ENCODE measurements at places on chromosomes 11 and 22. TPM values are rescaled to one million over a fixed set of nuclear protein-coding genes. Genes with fewer than 3 reads are reported as not detected.

CARD18 gene
- not detected for total RNA-seq

DNA sequence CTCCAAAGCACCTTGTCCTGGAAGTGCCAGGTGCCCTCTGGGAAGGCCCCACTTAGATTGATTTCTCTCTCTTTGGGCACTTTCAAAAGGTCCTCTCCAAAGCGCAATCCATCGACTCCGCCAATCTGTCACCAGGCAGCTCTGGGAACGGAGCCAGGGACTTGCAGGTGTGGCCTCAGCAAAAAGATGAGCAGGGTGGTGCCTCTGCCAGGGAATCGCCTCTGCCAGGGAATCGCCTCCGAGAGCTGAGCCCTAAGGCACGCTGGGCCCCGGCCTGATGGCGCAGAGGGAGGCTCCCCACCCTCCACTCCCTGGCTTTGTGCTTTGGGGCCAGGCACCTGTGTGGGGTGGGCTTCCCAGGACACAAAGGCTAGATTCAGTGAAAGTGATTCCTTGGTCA lies 1391.3 kb downstream of the TBC1D22A start:
- no peak for DNase-seq

DNA sequence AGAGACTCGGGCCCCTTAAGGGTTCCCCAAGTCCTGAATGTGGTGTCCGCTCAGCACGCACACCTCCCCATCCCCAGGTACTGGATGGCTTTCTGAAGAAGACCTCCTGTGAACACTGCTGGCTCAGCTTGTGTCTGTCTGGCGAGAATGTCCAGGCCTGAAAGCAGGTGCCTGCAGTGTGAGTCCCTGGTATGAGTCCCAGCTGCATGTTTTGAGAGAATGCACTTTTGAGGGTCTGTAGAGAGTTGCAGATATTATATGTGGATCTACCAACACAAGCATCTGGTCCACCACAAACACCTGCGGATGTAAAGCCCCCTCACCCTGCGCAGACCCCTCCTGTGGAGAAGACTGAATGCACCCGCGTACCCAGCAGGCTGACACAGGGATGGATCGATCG lies 1308.9 kb downstream of the TBC1D22A start:
- no peak for DNase-seq

DNA sequence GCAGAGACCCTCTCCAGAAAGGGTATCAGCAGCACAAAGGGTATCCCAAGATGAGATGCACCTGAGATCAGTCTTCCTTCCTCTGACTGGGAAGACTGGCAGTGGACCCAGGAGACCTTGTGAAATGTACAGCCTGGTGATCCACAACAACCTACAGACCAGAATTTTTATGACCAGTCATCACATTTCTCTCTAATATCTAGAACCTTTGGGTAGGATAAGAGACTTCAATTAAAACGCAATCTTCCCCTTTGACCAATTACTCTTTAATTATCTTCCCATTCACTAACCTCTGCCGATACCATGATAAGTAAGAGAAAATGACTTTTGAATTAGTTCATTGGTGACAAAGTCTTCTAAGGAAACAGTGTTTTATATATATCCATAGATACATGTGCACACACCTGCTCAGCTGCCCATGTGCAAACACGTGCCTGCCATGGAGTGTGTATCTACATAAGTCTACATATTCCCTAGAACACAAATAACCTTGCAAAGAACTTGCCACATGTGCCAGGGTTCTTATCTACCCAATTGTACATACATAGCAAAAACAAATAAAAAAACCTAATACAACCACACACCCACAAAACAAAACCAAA lies 44.2 kb upstream of the SLC5A1 start:
- DNase-seq, result no peak

MS4A15 gene
- total RNA-seq, result not detected

- DNase-seq, result no peak
Measured at GRCh38 chr22:41365425-41365824, 16.3 kb upstream of the TEF start.

OOSP1 gene
- total RNA-seq, result not detected

DNA sequence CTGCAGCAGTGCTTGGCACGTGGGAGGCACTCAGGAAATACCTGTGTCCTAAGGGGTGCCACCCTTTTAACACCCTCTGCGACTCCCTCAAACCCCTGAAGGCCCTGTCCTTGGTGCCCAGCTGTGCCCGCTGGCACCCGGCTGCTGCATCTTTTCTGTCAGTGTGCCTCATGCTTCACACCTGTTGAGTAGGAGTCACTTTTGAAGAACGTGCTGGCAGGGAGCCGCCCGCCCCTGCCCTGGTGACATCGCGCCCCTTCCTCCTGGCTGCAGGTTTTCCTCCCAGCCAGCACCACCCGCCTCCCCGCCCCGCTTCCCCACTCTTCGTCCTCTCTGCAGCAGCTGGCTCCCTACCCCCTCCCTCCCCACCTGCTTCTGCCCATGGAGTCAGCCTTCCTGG lies 17.8 kb downstream of the FRMD8 start:
- no peak for DNase-seq

APOBEC3G gene
- total RNA-seq, result 6.8 TPM

APBB1 gene
- 65.5 TPM for total RNA-seq

HEPN1 gene
- total RNA-seq, result not detected

- DNase-seq, result no peak
Measured at GRCh38 chr11:66835768-66836405, 7.4 kb upstream of the RCE1 start.

DNA sequence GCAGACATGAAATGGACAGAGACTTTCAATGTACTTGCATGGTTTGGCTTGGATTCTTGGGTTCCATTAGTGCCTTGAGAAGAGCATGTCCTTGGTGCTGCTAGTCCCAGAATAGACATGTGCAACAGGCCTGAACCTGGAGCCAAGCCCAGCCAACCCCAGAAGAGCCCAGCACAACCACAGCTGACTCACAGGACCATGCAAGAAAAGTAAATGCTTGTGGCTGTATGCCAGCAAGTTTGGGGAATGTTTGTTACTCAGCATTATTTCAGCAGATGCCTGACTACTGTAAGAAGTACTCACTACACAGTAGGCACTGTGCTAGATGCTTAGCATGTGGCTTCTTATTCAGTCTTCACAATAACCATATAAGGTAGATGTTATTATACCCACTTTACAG lies 39.2 kb upstream of the HMGXB4 start:
- DNase-seq, result no peak

DNA sequence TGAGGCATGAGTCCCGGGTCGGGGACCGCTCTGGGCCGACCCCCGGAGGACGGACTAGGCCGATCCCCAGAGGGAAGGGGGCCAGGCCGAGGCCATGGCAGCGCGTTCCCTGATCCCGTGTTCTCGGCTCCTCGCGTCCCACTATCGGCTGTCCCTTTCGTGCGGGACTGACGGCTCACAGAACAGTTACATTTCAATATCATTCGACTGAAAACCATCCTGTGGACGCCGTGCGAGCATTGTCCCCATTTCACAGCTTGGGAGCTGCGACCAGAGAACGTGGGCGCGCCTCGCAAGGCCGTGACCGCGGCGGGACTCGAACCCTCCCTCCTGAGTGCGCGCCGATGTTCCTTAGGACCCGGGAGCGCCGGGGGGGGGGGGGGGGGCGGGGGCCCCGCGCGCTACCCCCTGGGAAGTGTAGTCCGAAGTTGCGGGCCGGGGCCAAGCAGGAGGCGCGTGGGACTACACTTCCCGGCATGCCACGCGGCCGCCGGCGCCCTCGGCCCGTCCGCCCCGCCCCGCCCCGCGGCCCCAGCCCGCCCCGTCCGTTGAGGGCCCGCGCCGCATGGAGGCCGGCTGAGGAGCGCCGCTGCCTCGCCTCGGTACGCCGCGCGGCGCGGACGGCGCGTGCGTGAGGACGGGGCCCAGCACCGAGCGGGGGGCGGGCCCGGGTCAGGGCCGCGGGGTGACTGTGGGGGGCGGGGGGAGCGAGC lies at the start of gene TRABD:
Gene TRABD (plus strand): TSS at position 539 of the 713 bp plus-strand sequence. CDS start 7,148 bp downstream, outside the sequence.
- DNase-seq, result peak; percentile 91

DNA sequence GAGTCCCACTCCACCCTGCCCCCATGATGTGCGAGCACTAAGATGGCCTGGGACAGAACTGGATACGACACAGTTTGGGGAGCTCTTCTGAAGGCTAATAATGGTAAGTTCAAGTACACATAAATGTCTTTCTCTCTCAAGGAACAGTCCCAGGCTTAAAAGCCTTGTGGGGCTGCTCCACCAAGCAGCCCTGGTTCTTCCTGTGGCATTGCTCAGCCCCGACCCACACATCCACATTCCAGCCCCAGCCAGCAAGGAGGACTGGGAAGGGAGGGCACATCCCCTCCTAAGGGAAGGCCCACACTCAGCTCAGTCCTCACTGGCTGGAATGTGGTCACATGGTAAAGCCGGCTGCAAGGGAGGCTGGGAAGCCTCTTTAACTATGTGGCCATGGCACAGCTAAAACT lies 13.3 kb upstream of the MB start:
- no peak for DNase-seq

DNA sequence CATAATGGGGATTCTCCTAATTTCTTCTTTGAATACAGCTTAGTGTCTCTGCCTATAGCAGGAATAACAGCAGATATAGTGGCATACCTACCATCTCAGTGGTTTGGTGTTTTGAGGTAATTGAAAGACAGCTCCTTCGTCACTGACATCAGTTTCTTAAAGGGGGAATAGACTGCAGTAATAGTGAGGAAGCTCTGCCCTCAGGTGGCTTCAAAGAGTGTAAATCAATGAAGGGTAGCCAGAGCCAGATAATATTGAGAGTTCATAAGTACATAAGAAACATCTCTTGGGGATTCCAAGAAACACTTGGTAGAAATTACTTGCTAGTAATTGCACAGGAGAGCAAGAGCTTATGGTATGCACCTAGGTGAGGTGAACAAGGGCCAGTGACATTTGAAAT lies 4.4 kb downstream of the OR6M1 start:
- no peak for DNase-seq

DNA sequence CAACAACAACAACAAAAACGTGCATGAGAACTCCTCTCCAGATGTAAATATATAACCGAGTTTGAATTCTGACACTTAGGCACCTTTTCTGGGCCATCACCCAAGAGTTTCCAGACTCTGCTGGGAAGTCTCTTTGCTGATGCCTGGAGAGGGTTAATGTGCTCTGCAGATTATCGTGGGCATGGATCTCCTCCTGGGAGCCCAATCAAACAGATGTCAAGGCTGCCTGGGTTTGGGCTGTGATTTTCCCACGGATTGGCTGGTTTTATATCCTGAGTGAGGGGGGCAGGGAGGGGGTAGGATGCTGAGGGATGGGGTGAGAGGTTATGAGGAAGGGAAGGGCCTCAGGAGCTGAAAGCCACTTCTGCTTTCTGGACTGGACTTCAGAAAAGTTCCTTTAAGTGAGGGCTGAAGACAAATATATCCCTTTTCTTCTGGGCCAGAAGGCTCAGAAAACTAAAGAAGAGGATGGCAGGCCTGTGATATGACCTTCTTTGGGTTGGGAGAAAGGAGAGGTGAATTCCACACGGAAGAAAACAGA lies 4.2 kb downstream of the ELF5 start:
- no peak for DNase-seq

DNA sequence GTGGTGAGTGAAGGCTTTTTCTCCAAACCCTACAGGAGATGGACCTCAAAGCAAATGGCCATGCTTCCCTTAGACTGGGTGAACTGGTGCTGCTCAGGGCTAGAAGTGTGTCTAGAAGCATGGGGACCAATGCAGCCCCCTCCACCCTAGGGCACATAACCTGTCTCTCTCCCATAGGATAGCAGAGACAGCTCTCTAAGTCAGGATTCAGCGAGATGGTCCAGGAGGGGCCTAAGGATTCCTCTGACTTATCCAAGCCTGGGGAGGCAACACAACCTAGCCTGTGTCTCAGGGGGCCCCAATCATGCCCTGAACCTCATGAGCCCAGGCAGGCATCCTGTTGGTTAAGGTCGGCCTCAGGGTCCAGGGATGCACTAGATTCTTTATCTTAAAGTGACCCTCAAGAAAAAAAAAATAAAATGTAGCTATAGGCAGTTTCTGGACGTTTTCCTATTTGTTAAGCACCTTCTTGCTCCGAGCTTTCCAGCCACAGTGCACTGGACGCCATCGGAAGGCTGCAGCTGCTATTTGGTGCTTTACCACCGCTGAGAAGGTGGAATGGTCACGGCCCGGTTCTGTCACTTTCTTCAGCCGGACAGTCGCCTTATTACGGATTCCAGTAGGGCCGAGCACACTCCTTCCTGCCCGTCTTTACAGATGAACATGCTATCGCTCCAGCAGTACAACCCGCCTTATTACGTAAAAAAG lies 5.0 kb upstream of the CCND1 start:
- no peak for DNase-seq

GSTT2B gene
- total RNA-seq, result 7.9 TPM

APOBEC3B gene
- total RNA-seq, result 1.5 TPM

- peak; percentile 93 for DNase-seq
Measured at GRCh38 chr11:43311791-43312607, at the start of gene API5. API5 (plus strand) TSS chr11:43311996; CDS start chr11:43312128, 132 bp downstream.

- DNase-seq, result no peak
Measured at GRCh38 chr11:26556582-26556981, 15.5 kb downstream of the MUC15 start.

DNA sequence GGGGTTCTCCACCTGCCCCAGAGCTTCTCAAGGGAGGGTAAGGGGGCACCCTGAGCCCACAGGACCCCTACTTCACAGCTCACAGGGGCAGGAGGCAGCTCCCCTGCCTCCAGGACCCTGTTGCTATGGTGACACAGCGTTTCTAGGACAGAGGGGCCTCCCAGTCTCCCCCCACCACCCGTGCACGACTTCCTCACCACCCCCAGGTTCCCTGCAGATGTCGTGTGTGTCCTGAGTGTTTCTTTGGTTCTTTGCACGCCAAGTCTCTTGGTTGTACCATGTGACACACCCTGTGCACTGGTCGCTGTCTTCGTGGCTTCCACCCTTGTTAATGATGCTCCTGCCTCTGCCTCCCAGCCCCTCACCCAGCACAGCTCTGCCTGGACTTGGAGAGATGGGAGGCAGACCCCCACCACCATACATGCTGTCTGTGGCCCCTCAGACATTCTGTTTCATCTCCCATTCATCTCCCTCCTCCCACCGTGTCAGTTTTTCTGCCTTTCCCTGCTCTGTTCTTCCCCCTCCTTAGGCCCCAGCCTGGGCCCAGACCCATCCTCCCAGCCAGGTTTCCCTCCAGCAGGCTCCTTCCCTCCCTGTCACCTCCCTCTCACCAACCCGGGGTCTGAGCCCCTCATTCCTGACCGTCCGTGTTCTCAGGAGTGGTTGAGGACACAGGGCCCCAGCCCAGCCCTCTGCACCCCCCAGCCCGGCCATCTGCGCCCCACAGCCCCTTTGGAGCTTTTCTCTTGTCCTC lies 24.5 kb upstream of the RAB1B start:
- no peak for DNase-seq

GRCh38 chr11:86574493-86575207 lies 97.8 kb downstream of the ME3 start:
- DNase-seq, result no peak

DNA sequence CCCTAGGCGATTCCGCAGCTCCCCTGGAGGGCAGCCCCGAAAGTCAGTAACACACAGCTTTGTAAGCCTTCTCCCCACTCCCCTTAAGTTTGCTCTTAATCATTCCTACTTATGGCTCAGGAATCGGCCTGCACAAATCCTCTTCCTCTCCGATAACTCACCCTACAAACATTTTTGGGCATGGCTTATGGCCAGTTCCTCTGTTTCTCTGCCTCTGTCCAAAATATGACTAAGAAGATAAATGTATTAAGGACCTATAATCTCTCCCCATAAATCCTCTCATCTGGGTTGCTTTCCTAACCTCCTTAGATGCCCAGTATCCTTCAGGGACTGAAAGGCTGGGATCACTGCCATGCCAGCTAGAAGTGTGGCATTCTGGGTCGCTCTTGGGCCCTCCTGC lies 41.0 kb downstream of the PAMR1 start:
- DNase-seq, result no peak

- no peak for DNase-seq
Measured at GRCh38 chr11:120032766-120033390, 105.0 kb downstream of the TRIM29 start.

- no peak for DNase-seq
Measured at GRCh38 chr11:123905826-123906225, 3.9 kb downstream of the OR8D4 start.

Data from left cardiac atrium (tissue), 4 donors.